ENCODE measurements at places on chromosomes 4 and X.

DNA sequence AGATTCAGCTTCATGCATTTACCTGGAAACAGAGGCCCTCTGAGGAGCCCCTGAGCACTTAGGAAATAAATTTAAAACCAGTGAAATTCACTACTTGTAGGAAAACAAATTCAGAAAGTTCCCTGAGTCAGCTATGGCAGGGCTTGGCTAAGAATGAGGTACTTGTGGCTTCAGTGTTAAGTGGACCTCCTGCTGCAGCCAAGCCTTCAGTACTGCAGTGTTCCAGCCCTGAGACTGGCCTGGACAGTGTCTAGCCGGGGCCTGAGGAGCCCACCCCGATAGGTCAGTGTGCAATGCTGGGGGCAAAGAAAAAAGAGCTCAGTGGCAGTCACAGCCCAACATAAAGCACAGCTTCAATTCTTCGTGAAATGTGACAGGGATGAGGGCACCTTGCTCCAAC lies 41.9 kb downstream of the F11 start:
- DNase-seq = no peak

DNA sequence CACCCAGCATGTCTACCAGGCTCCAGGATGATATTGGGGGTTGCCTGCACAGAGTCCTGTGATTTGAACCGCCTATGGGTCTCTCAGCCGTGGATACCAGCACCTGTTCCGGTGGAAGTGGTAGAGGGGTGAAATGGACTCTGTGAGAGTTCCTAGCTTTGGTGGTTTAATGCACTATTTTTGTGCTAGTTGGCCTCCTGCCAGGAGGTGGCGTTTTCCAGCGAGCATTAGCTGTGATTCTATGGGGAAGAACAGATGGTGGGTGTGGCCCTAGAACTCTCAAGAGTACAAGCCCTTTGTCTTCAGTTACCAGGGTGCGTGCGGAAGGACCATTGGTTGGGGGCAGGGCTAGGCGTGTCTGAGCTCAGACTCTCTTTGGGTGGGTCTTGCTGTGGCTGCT lies 316.9 kb upstream of the AMOT start:
- DNase-seq = no peak

- DNase-seq = no peak
These were observed 4.6 kb downstream of the BDH2 start for GRCh38 chr4:103095080-103095479.

GRCh38 chrX:120335289-120335688 lies 24.0 kb upstream of the TMEM255A start:
- no peak for DNase-seq

- DNase-seq = no peak
These were observed at the start of gene MGAT4D for GRCh38 chr4:140497747-140498636. Gene MGAT4D (minus strand): TSS chr4:140498293. CDS start chr4:140498222, 71 bp downstream.

DNA sequence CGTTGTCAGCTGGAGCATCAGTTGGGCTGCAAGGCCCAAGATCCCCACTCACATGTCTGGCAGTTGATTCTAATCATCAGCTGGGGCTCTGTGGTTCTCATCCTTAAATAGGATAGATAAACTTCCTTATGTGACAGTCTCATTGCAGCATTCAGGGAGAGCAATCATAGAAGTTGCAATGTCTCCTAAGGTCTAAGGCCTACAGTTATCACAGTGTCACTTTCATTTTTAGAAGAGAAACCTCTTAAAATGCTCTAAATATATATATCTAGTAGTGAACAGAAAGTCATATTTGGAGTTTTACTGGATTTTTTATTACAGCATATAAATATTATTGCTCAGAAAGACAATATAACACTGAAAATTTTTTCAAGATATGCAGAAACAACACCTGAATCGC lies 226.0 kb upstream of the PPP1R2C start:
- DNase-seq = no peak

DNA sequence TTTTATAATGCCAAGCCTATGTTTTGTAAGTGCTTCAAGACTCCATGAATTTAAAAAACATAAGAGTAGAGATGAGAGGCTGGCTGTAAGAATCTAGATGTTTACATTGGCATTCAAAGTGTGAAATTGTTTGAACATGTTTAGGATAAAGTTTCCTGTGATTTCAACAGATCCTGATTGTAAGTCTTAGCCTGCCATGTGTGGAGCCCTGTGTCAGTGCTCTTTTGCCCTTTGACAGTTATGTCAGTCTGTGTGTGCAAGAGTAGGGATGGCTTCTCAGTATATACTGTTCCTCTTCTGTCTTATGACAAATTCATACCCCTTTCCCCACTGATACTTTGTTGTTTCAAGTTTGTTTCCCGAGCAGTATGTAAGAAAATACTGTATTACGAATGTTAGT lies 68.2 kb downstream of the USP9X start:
- DNase-seq = no peak

- DNase-seq = no peak
These were observed 487.7 kb downstream of the GABRG1 start for GRCh38 chr4:45636175-45636574.

- no peak for DNase-seq
These were observed 18.4 kb downstream of the XIAP start for GRCh38 chrX:123878252-123878721.

Measured in T-helper 2 cell (primary cell).